ENCODE measurements at places on chromosomes 7 and 10. TPM values are rescaled to one million over a fixed set of nuclear protein-coding genes. Genes with fewer than 3 reads are reported as not detected.

Gene TMEM196
- not detected for total RNA-seq

Gene NUTM2A
- total RNA-seq: 1.0 TPM

Gene CRHR2
- not detected for total RNA-seq

Gene KIF11
- 8.4 TPM for total RNA-seq

Gene SLC4A2
- 31.7 TPM for total RNA-seq

Gene CCL24
- not detected for total RNA-seq

Gene FAM20C
- total RNA-seq: 29.5 TPM

Gene ZNF777
- 11.5 TPM for total RNA-seq

Gene NAT16
- not detected for total RNA-seq
